IPS DF 19.7 (cell line): ENCODE measurements at places on chromosomes 1 and 21.

DNA sequence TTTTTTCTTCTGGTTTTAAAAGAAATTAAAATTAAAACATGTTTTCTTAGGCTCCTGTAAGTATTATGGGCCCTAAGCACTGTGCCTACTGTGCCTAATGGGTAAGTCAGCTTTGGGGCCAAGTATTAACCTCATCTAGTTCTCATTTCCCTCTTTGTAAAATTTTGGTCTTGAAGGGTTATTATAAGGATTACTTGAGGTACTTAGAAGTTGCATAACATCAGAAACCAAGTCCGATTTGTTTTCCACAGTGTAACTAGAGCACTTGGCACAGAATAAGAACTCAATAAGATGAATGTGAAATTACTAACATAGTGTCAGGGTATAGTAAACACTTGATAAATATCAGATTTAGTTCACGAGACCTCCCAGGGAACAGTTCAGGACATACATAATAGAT, 16.4 kb upstream of the OSBPL9 start:
- DNase-seq: no peak

DNA sequence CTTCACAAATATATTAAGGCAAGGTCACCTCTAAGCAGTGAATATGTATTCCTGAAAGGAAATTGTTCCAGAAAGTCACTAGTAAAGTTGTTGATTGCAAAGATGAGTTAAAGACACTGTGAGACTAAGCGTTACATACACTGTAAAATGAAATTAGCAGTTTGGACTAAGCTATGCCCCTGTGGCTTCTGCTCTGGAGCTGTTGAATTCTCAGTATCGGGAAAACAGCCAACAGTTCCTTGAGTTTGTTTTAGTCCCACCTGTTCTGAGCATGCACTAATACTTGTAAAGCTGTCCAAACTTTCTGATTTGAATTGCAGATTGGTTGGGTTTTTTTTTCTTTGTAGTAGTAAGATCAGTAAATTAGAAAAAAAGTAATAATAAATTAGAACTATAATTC, 21.0 kb downstream of the ANGPTL1 start:
- no peak for DNase-seq

GRCh38 chr21:41612674-41613532, 104.9 kb upstream of the TMPRSS2 start:
- no peak for DNase-seq

DNA sequence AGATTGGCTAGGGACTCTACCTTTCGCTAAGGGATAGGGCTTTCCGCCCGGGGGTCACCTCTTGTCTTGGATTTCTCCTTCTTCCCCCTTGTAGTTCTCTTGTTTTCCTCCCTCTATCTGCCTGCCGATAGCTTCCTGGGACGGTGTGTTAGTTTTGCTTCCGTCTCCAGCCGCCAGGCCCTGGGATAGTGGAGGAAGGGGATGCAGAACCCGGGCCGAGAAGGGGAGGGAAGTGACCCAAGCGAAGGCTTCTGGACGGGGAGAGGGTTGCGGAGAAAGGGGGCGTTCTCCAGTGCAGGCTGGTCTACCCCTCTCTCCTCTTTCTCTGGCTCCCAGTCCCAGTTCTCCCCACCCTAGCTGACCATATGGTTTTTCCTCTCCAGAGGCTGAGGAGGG, 871 bp downstream of the TUFT1 start:
- DNase-seq: no peak

DNA sequence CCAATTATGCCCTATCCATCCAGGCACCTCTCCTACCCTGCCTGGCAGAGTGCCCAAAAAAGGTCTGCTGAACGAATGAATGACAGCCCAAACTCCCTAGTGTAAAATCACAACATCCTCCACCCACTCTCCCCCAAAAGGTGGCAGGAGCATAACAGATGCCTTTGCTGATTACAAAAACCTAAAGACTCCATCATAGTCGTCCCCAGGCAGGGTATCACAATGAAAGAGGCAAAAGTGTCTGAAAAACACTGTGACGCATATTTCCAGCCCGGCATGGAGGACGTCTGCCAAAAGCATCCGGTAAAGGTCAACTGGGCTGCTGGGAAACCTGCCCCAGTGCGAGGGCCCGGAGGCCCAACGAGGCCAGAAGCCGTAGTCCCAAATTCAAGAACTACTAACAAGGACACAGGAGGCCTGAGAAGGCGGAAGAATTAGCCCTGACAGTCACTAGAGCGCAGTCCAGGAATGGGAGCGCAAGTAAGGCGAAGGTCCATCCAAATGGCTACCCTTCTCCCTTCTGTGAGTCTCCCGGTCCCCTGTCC, 576 bp downstream of the SMIM12 start:
- no peak for DNase-seq

- DNase-seq: no peak
Measured at GRCh38 chr1:162207862-162208261, 138.4 kb downstream of the NOS1AP start.

GRCh38 chr1:14215151-14215550, 383.3 kb upstream of the KAZN start:
- DNase-seq: no peak

DNA sequence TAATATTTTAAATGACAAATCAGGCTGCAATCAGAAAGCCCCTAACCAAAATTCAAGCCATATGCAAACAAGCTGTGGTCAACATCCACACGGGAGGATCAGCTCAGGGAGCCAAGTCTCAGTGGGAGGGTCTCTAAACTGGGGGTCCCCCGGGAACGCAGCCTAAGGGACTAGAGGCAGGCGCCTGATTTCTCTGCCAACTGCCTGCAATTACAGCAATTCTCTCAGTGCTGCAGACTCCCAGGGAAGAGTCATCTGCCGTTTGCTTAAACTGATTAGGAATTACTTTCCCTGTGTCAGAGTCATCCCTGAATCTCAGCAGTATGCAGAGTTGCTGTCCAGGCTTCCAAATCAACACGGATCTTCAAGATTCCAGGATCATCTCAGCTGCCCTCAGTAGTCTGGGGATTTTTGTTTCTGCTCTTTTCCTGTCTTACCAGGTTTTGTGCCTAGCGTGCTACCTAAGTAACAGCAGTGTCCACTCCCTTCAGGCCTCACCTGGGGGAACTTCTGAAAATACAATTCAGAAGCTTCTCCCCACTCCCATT, 247.8 kb downstream of the RRAGC start:
- no peak for DNase-seq

- no peak for DNase-seq
Measured at GRCh38 chr21:35782667-35783066, 277.7 kb downstream of the SETD4 start.

DNA sequence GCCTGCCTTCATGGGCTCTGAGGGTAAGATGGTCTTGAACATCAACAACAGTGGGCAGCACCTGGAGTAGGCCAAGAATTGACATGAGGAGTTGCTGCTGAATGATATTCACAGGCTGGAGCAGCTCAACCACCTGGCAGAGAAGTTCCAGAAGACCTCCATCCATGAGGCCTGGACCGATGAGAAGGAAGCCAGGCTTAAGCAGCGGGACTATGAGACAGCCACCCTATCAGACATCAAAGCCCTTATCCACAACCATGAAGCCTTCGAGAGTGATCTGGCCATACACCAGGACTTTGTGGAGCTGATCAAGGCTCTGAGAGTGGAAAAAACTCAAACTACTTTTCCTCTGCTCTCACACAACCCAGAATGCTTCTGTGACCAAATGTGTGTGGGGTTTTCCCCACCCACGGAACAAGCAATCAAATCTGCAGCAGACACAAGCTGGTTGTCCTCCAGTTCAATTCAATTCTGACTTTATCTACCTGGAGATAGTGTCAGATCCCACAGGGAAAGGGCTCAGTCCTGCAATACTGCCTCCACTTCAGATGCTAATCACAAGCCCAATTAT, 12.1 kb upstream of the EPHA10 start:
- DNase-seq: no peak

DNA sequence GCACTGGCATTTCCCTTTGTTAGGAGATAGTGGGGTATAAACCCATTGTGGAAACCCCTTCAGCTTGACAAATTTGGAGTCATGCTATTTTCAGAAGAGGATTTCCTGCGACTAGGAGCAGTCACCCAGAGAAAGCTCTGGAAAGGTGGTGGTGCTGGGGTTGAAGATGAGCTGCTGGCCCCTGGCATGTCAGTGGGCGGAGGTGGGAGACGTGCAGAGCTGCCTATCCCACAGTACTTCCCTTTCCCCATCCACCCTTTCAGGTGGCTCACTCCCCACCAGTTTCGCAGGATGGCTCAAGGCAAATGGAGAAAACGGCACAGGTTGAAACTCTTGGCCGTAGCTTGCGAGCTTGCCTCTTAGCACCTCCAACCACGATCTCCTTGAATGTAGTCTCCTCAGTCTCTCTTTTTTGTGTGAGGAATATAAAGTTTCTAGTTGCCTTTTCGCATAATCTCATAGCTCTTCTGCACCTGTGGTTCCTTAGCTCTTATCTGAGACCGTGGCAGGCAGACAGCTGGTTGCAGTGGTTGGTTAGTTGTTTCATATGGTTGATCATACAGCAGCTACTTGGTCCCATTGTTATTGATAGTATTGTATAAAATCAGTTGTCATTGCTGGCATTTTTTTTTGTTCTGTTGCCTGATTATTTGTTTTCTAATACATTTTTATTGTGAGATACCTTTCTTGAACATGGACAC, 48.2 kb downstream of the ADARB1 start:
- no peak for DNase-seq

GRCh38 chr21:40706806-40707655, 139.9 kb downstream of the DSCAM start:
- DNase-seq: no peak

DNA sequence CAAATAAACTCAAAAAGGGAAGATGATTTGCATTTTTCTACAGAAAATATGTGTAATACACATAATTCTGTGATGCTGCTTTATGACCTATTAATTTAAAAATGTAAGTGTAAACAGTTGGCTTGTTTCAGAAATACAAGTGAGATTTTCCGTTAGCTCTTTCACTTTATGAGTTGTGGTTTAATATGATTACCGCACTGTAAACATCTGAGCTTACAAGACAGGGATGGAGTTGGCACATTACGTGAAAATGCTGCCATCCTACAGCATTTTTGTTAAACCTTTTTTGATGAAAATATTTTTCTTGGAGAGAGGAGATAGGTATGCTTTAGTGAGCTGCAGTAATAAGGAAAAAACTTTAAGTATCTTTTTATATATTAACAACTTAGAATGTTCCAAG, 426.8 kb upstream of the ADAMTS5 start:
- DNase-seq: no peak

DNA sequence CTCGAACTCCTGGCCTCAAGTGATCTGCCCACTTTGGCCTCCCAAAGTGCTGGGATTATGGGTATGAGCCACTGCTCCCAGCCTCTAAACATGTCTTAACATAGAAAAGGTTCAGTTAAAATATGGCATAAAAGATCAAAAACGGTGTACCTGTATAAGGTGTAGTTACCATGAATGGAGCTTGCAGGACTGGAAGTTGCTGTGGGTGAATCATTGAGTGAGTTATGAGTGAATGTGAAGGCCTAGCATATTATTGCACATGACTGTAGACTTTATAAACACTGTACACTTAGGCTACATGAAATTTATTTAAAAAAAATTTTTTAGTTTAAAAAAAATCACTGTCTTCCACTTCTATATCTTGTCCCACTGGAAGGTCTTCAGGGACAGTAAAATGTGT, 15.7 kb downstream of the ABCD3 start:
- DNase-seq: no peak

GRCh38 chr1:9376886-9377333, 84.2 kb downstream of the SPSB1 start:
- DNase-seq: no peak

GRCh38 chr1:8873506-8874229, 4.8 kb downstream of the ENO1 start:
- peak; percentile 93 for DNase-seq

DNA sequence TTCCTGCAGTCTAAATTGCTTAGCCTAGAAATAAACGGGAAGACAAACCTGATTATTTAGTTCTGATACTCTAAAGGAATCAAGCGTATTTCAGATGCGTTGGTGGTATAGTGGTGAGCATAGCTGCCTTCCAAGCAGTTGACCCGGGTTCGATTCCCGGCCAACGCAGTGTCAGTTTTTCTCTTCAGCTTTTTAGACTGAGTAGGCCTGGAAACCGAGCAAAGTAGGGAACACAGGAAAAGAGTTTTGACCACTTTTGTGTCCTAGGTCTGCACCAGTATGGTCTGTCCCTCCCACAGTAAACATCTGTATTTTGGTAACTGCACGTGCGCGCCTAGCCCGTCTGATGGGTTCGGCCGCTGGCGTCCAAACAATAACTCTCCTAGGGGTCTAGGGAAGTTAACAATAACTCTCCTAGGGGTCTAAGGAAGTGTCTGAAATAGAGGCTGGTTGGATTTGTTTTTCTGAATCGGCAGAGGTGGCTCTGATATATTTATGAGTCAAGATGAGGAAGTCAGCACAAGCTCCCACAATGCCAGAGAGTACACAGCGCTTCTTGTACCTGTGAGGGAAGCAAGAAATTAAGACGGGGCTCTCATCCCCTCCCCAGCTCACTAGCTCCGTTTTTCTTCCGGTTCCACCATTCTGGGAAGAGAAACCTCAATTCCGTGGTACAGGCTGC, 15.6 kb upstream of the HJV start:
- DNase-seq: no peak

DNA sequence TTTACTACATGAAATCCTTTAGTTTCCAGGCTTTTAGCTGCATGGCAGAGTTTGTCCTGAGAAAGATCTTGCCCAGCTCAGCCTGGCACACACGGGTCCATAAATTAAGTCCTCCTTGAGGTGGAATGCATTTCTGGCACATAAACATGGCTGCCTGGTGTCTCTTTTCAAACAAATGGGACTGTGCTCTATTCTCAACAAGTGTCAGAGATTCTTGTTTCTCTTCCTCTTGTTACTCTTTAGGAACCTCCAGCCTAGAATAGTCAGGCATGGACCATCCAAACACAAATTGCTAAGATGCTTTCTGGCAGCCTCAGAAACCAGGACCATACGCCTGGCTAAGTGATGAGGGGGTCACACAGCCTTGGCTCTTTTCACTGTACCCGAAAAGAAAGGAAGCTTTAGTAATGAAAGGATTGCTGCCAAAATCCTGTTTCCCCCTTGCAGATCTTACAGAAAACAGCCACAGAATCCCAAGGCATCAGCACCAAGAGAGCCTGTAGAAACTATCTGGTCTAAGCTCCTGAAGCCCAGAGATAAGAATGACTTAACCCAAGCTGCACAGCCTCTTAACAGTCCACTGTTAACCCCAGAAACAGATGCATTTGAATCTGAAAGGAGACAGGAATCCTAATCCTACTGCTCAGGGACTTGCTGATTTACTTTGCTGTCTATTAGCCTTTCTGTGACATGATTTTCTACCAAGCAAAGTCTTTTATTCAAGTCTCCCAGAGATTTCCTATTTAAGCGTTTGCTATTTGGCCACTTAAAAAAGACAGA, 31.9 kb upstream of the NRDC start:
- DNase-seq: no peak

DNA sequence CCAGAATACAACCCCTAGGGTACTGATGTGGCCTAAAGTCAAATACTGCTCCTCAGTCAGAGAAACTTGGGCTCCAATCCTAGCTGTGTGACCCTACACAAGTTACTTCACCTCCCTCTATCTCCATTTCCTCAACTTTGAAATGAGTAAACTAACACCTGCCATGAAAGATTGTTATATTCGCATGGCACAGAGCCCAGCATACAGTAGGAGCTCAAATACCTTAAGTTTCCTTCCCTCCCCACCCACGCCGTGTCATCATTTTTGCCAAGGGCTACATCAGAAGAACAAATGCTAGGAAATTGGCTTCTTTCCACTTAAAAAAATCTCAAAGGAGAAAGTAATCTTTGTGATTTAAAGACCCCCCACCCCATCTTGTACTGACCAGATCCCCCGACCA, 22.2 kb upstream of the ZNF362 start:
- DNase-seq: no peak

GRCh38 chr1:184504040-184504954, 117.5 kb downstream of the C1orf21 start:
- no peak for DNase-seq

- no peak for DNase-seq
Measured at GRCh38 chr1:215005078-215005477, 77.5 kb upstream of the KCNK2 start.
